ENCODE measurements at places on chromosomes 16 and 17.

DNA sequence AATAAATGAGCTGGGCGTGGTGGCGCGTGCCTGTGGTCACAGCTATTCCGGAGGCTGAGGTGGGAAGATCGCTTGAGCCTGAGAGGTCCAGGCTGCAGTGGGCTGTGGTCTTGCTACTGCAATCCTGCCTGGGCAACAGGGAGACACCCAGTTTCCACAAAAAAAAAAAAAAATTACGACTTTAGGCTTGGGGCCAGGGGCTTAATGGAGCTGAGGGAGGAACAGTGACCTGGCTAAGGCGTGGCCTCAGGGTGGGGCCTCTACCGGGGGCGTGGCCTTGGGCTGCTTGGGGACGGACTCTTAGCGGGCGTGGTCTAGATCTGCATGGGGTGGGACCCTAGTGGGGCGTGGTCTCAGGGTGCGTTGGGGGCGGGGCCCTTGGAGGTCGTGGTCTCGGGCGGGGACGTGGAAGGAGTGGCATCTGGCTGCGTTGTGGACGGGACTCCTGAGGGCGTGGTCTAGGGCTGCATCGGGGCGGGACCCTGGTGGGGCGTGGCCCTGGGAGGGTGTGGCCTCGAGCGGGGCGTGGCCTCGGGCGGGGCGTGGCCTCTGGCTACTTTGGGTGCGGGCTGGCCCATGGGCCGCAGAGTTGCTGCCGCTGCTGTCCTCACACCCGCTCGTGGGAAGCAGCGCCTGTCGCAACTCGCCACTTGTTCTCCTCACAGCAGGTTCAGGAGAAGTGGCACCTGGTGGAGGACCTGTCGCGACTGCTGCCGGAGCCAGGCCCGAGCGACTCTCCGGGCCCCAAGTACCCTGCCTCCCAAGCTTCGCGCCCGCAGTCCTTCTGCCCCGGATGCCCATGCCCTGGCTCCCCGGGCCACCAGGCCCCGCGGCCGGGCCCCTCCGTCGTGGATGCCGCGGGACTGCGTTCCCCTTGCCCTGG lies 5.8 kb upstream of the C17orf99 start:
- peak overlapping the region; percentile 83 for H3K27ac ChIP-seq
- H3K36me3 ChIP-seq = no peaks in the 10 kb centered on the region
- peak; percentile 84 for DNase-seq
- peaks cover 12% of the 10 kb centered on the region for H3K4me1 ChIP-seq
- H3K4me3 ChIP-seq = peak overlapping the region; percentile 63

DNA sequence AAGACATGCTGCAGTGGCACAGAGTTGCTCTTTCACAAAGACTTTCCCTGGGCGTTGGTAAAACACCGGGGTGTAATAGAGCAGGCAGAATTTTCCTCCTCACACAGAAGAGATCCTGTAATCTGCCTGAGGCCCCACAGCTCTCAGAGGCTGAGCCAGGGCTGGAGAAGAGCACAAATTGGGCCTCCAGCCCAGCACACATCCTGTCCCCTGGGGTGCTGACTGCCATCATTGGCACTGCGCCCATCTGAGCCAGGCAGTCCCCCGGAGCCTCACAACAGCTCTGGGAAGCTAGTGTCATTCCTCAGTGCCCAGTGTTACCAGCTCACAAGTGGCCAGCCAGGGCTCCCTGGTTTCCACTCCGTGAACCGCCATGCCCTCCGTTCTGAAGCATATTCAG lies 119.4 kb downstream of the SOCS1 start:
- H3K27ac ChIP-seq = no peak overlapping the region
- no peak overlapping the region for H3K4me3 ChIP-seq
- no peaks in the 10 kb centered on the region for H3K27me3 ChIP-seq
- peaks cover 11% of the 10 kb centered on the region for H3K36me3 ChIP-seq

GRCh38 chr17:1965556-1966273 lies 59.4 kb downstream of the RTN4RL1 start:
- H3K27ac ChIP-seq = peak overlapping the region; percentile 59
- H3K27me3 ChIP-seq = no peaks in the 10 kb centered on the region
- H3K4me3 ChIP-seq = peak overlapping the region; percentile 49
- no peak for DNase-seq
- H3K36me3 ChIP-seq = no peaks in the 10 kb centered on the region
- peaks cover 43% of the 10 kb centered on the region for H3K4me1 ChIP-seq

- H3K27ac ChIP-seq = no peak overlapping the region
- H3K4me3 ChIP-seq = no peak overlapping the region
- H3K27me3 ChIP-seq = peaks cover 46% of the 10 kb centered on the region
- peaks cover 6% of the 10 kb centered on the region for H3K4me1 ChIP-seq
- peak; percentile 76 for DNase-seq
These were observed 1.4 kb downstream of the NOTUM start for GRCh38 chr17:81959362-81960129.

DNA sequence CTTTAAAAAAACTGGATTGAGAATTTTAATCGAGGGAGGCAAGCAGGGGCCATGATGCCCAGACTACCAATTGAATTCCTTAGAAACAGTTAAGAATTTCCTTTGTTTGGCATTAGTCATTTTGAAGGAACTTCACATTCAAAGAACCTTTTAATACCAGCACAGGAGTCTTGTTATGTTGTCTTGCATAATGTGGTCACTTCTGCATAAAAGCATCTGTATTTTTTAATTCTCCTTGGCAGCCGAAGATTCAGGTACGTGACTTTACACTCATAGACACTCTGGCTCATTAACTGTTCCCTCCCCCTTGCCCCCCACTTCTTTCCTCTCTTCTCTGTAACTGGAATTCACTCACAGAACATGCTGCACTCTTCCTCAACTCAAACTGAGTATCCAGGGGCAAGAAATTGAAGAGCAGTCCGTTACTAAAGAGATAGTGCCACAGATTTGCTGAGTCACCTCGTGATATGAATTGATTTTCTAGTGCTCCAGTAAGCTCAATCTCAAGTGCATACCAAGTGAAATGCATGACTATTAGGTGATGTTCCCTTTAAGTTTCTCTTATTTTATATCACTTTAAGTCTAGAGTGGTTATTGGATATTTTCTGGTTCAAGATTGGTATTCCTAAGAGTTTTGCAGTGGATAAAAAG lies 572.2 kb upstream of the SOX9 start:
- no peak overlapping the region for H3K27ac ChIP-seq
- H3K4me1 ChIP-seq = no peaks in the 10 kb centered on the region
- no peak for DNase-seq
- no peak overlapping the region for H3K4me3 ChIP-seq
